ENCODE measurements at places on chromosomes 5 and 9.

DNA sequence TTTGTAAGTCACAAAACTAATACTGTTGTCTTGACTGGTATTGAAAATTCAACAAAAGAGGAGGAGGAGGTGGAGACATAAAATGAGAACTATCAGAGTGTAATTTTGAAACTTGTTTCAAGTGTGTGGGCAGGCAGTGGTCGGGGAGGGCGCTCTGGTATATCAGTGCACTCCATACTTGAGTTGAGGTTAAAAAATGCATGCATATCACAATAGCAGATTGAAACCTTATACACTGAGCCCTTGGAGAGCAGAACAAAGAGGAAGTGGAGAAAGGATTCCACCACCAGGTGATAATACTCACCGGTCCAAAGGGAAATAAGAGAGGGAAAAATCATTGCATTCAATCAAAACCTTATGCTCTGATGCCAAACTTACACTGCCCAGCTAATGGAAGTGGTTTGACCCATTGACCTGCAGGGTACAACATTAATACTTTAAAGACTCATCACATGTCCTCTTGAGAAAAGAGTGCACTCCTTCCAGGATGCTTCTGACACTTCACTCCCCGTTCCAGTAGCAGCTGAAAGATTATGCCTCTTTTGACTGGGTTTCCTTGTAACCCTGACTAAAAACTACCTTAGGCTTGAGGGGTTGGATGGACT lies 79.5 kb upstream of the FAM169A start:
- no peak for DNase-seq

GRCh38 chr9:115327436-115328122 lies 209.6 kb upstream of the TNC start:
- DNase-seq: no peak

GRCh38 chr5:142669477-142669876 lies 16.4 kb downstream of the FGF1 start:
- DNase-seq: no peak

DNA sequence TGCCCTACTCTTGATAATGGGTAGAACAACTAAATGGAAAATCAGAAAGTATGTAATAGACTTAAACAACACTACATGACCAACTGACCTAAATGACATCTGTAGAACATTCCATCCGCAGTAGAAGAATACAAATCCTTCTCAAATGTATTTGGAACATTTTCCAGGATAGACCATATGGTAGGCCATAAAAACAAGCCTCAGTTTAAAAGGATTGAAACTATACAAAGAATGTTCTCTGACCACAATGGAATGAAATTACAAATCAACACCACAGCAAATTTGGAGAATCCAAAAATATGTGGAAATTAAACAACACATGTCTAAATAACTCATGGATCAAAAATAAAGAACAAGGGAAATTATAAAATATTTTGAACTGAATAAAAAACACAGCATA lies 189.2 kb downstream of the NDUFS4 start:
- DNase-seq: no peak

DNA sequence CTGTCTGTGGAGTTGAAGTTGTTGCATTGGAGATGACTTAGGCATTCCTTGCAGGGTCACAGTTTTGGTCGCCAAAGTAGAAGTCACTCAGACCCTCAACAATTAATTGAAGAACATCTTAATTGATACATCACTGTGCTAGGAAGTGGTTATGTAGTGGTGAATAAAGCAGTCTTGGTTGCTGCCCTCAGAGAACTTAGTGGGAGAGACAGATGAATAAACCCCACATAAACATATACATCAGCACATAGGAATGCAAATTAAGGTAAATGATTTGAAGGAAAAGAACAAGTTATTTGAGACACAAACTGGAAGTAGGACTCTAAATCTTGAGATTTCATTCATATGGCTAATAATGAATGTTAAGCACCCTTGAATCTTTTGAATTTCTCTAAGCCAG lies 25.7 kb downstream of the FAM174A start:
- DNase-seq: no peak

DNA sequence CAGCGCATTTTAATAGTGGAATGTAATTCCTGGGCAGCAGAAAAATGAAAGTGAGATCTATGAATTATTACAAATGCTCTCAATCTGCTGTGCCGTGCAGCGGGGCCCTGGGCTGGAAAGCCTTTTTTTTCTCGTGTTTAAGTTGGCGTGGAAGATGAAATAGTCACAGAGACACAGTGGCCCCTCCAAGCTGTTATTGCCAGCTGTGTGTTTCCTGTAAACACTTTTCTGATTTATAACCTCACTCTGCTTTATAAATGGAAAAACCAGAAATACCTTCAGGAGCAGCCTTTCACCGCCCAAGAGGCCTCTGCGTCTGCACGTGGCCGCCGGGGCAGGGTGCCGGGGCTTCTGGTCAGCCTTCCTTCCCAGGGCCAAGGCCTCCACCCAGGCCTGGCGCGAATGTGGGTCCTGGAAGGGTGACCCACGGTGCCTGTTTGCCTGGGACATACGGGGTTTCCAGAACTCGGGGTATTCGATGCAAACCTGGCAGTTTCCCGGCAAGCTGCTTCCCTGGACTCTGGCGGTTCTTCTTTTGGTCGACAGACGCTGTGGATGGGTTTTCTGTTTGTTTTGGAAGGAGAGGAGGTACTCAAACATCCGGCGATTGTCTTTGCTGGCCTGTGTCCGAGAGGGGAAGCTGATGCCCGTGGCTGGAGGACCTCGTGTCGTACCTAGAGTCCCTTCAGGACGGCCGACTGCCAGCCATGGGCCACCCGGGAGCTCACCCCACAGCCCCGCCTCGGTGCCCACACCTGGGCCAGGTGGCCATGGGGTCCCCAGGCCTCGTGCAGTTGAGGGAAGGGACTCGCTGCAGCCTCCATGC lies 256.7 kb downstream of the PARP8 start:
- no peak for DNase-seq

DNA sequence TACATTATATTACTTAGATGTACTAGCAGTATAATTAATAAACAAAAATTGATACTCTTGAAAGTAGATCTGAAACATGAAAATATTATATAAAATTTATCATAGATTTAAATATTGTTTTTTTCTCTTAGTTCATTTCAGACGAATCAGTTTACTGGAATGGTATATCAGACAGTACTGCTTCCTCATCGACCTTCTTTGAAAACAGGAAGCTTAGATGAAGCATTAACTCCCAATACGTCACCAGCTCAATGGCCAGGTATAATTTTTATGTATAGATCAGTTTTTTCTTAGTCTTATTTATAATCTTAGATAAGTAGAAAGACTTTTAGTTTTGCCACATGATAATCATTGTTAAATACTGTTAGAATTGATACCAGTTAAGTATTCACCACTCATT lies 106.3 kb downstream of the DMXL1 start:
- no peak for DNase-seq

- DNase-seq: no peak
Measured at GRCh38 chr5:14417792-14418765, 163.5 kb upstream of the OTULINL start.

- no peak for DNase-seq
Measured at GRCh38 chr5:29134418-29134817, 2059.1 kb upstream of the CDH6 start.

DNA sequence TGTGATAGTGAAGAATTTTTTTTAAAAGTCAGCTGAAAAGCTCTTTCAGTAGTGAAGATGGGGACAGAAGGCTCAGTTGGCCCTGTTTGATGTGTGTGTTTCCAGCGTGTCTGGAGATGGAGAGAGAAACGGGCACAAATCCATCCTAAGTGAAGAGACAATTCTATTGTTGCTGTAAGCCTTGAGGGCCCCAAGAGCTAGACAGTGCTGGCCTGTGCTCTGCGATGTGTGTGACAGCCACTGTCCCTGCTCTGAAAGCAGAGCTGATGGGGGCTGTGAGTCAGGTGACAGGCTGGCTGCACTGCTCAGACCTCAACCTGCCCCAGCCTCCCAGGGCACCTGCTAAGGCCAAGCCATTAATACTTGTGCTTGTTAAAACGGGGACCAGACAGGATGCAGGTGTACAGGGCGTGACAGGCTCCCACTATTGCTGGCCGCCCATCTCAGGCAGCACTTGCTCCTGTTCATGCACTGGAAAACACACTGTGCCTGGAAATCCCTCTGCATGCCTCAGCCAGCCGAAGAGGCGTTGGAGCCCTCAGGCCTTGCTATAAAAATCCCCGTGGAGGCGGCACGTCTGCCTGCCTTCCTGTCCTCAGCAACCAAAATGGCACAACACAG lies 44.6 kb upstream of the SEMA4D start:
- DNase-seq: no peak

- DNase-seq: no peak
Measured at GRCh38 chr5:135050244-135050767, 16.3 kb upstream of the PITX1 start.

GRCh38 chr9:115098226-115098965 lies 19.6 kb downstream of the TNC start:
- DNase-seq: no peak

DNA sequence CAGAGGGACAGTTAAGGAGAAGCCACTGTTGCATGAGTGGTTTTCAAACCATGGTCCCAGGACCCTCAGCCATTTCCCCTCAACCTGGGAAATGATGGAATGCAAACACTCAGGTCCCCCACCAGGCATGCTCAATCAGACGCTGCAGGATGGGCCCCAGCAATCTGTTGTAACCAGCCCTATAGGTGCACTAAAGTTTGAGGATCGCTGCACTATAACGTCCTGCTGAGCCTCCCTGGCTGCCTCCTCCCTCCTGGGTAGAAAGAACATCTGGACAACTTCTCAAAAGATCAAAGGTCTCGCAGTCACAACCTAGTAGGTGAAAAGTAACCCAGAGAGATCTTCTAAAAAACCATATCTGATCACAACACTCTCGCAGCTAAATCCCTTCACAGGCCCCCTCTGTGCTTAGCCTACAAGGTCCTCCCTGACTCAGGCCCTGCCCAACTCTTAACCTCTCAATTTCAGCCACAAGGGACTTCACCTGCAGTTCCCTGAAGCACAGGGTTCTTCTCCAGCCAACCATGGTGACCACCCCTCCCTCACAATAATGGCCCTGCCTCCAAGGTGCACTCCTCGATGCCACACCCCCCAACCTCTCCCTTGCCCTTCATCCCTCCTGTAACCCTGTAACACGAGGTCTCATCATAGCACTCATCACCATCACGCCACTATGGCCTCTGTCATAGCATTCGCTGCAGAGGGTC lies 3.5 kb downstream of the SHB start:
- no peak for DNase-seq

- DNase-seq: no peak
Measured at GRCh38 chr5:112303685-112304084, 115.4 kb downstream of the EPB41L4A start.

GRCh38 chr9:35651956-35652828 lies 1.5 kb upstream of the SIT1 start:
- DNase-seq: peak; percentile 39

GRCh38 chr5:58760222-58760621 lies 177.3 kb downstream of the RAB3C start:
- DNase-seq: no peak

DNA sequence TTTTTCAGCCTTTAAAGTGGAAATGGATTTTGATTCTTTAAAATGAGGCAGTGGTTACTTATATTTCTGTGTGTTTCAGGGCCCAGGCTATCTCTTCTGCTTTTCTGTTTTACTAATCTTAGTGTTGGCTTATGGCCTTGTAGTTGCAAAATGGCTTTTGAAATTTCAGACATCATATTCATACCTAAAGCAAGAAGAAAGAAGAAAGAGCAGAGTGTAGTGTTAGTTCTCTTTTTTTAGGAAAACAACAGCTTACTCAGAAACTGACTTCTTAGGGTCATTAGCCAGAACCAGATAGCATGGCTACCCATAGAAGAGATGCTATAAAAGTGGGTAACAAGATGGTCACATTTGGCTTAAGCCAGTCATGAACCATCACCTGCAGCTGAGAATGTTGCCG lies 20.9 kb downstream of the ZBED3 start:
- no peak for DNase-seq

DNA sequence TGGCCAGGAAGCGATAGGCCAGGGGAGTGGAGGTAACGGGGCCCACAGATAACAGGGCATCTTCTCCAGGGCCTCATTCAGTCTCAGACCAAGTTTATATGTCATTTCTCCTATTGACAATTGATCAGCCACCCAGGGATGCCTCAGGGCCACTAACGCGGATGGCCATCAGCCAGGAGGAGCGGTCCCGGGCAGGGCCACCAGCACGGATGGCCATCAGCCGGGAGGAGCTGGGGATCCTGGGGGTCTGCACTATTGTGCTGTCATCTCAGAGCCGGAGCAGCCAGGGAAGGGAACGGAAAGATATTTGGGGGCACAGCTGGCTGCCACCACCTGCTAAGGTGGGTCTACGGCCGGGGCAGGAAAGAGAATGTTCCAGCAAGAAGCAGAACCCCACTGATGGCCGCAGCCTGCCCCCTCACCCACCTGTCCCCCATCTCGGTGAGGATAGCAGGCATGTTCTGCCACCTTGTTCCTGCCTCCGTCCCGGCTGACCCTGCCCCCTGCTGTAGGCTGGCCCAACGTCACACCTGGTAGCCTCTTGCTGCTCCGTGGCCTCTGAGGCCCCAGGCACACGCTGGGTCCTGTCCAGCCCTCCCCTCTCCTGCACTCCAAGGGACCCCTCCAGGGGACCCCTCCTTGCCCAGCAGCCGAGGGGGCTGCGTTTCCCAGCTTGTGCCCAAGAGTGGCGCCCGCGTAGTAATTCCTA lies 21.5 kb upstream of the UBAC1 start:
- DNase-seq: no peak

DNA sequence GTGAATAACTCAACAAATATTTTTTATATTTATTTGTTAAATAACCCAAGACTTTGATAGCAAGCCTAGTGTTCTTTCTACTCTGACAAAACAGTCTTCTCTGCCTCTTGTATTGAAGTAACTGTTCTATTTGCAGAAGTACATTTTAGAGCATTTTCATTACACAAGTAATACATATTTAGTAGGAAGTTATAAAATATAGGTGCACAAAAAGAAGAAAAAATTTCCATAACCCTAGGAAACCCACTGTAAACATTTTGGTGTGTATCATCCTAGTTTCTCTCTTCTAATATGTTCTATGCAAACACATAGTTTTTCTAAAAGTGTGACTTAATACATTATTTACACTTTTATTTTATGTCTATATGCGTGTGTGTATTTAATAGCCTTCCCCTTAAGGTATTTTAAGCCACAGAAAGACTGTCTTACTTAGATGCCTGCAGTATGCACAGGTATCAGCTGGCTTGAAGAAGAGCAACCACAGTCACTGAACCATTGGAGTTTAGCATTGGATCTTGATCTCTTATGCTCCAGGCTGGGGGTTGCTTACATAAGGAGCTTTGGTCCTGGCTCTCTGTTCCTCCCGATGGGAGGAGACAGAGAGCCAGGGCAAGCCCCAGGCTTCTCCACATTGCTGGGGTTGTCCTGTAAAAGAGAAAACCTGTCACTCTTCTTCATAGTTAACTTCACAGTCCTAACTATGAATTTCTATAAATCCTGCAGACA lies 3.8 kb downstream of the SELENOP start:
- DNase-seq: no peak

All from SW480 (cell line).